ENCODE measurements at places on chromosomes 5 and 9.

DNA sequence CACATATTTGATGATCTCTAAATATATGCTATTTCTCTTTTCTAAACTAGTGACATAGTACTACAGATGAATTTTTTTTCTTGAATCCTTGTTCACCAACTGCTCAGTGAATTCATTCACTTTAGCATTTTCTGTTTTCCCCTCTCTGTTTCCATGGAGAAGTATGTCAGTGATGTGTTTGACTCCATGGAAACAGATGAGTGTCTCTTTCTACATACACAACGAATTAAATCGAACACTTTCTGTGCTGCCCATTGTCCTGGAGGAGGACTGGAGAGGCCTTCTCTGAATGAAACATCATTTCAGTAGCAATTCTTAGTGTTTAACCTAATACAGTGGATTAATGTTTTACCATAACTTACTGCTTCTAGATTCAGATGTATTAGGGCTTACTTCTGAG is 9.5 kb downstream of the INVS start:
- DNase-seq, result no peak

DNA sequence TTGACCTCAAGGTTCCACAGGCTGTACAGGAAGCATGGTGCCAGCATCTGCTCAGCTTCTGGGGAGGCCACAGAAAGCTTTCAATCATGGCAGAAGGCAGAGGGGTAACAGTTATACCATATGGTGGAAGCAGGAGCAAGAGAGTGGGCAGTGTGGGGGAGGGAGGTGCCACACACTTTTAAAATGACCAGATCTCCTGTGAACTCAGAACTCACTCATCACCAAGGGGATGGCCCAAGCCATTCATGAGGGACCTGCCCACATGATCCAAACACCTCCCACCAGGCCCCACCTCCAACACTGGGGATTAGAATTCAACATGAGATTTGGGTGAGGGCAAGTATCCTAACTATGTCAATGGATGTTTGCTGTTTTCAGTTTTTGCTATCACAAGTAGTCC is 16.2 kb downstream of the CYFIP2 start:
- no peak for DNase-seq

- no peak for DNase-seq
Observed at GRCh38 chr5:760363-761058, 24.0 kb downstream of the ZDHHC11B start.

GRCh38 chr9:99253134-99253533 is 31.1 kb downstream of the SEC61B start:
- no peak for DNase-seq

GRCh38 chr5:156704139-156704538 is 146.0 kb upstream of the PPP1R2B start:
- no peak for DNase-seq
